COR-L47 (cell line): ENCODE measurements at places on chromosomes 12 and 14.

DNA sequence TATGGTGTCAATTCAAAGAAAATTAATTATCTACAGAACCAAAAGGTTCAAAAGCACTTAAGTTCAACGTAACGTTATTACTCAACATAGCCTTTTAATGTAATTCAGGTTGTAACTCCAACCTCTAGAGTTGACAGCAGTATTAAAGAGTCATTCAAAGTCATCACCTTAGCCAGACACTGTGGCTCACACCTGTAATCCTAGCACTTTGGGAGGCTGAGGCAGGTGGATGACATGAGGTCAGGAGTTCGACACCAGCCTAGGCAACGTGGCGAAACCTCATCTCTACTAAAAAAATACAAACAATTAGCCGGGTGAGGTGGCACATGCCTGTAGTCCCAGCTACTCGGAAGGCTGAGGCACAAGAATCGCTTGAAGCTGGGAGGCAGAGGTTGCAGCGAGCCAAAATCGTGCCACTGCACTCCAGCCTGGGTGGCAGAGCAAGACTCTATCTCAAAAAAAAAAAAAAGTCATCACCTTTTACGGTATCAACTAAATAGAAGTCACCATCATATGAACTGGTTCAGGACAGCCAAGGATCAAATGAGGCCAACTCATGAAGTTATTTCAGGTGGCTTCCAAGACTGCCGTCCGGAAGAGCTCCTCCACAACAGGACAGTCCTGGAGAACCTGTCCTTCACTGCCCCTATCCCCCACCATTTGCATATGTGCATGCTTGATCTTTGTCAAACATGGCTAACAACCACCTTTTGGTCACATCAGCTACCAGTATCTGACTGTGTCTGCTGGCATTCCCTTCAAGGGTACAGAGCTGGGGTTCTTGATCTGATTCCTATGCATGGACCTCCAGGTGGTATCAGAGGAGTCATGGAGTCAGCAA, 4.2 kb downstream of the PPTC7 start:
- no peak for DNase-seq

DNA sequence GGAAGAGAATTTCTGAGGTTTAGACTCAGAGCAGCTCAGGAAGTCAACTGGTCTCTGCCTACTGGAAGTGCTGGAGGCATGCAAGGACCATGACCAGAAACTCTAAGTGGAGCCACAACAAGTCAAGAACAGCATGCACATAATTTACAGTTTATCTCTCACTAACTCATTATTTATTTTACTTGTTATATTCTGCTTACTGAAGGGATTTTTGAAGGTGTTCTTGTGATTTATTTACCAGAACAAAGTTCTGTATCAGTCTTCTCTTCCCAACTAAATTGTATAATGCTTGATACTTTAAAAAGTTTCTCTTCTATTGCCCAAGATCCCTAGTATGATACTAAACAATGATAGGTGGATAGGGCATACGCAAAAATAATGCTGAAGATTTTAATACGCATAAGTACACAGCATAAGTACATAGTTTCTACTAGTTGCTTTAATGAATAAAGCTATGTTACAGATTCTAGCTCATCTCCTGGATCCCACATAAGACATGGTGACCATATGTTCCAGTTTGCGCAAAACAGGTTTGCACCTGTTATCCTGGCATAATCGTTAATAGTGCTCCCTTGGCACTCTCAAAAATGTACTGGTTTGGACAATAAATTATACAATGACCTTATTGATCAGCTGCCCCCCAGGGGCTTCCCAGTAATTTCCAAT, 11.6 kb upstream of the SPTB start:
- no peak for DNase-seq

DNA sequence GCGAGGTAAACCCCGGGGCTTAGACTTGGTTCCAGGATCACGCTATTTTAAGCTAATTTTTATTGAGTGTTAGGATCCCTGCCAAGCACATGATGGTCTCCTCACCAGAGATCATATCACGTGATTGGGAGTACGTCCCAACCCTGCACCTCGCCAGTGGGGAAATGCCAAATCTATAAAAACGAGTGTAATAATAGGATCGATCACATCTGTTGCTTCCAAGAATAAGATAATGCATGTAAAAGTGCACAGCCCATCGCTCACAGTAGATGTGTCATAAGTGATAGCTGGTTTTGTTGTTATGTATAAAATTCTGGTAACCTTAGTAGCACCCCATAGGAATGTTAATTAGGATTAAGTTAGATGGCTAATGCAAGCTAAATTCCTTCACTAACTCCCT, 581.0 kb upstream of the TMEM132C start:
- DNase-seq, result no peak

GRCh38 chr14:54815515-54815914, 87.1 kb downstream of the GCH1 start:
- no peak for DNase-seq

DNA sequence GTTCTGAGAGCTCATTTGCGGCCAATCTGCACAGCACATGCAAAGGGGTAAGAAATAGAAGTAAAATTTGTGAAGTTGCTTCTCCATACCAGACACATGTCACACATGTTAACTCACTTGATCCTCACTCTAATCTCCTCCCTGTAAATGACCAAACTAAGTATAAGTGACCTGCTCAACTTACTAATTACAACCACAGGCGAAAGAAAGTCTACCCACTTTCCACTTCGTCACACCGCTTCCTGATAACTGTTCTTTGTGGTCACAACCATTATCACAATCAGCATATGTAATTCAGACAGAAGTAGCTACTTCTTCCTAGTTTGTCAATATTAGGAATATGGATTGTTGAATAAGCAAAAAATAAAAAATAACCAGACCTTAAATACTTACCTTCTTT, 293.7 kb upstream of the CLEC14A start:
- DNase-seq, result no peak

DNA sequence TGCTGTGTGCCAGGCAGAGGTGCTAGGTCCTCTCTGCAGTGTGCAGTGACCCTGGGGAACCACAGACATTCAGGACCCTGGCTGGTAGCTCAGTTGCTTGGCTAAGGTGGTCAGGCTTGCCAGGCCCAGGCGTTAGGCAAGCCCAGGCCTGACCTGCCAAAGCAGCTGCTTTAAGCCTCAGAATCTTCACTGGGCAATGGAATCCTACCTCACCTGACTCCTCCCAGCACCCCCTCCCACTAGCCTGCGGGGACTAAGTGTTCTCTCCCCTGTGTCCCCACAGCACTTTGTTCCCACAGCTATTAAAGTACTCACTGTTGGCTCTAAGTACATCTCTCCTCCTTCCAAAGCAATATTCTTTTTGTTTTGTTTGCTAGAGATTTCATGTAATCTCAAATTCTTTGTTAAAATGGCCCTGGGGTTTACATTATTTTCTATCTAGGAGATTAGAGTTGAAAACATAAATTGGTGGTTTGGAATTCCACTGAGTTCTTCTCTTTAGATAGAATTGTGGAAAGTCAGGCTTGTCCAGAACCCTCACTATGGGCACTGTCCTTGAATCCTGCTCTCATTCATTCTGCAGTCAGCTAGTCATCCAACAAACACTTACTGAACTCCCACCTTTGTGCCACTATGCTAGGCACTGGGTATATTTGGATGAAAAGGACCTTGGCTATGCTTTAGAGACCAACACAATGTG, 44.4 kb downstream of the DGLUCY start:
- no peak for DNase-seq

DNA sequence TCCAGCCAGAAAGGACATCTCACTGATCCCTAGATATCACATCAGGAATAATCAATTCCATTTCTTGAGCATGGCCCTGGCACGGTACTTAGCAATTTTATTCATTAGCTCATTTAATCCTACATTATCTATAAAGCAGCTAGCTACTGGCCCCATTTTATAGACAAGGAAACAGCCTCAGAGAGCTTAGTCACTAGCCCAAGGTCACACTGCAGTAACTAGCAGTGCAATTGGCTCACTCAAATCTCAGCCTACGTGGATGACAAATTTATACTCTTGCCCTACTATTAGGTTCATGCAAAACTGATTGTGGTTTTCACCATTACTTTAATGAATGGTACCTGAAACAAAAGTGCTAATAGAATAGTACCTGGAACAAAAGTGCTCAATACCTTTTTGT, 41.7 kb downstream of the NUAK1 start:
- no peak for DNase-seq
